ENCODE measurements at places on chromosomes 2 and 18.

GRCh38 chr2:189570570-189571031 is 10.0 kb downstream of the SLC40A1 start:
- DNase-seq: no peak

DNA sequence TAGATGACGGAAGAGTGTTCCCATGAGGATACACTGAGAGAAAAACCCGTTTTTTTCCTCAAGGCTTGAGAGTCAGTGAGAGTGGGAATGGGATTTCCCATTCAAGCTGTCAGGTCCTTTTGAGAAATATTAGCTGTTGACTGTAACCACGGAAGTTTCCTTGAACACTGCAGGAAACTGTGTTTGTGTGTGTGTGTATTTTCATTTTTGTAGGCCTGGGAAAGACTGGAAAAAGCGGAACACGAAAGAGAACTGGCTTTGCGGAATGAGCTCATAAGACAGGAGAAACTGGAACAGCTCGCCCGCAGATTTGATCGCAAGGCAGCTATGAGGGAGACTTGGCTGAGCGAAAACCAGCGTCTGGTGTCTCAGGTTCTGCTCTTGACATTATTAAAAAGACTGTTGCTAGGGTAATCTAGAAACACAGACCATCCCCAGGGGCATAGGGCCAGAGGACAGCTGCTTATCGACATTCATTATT is 98.8 kb upstream of the EML6 start:
- DNase-seq: no peak

- no peak for DNase-seq
These were observed 98.9 kb upstream of the SH3BP4 start for GRCh38 chr2:234852941-234853340.

DNA sequence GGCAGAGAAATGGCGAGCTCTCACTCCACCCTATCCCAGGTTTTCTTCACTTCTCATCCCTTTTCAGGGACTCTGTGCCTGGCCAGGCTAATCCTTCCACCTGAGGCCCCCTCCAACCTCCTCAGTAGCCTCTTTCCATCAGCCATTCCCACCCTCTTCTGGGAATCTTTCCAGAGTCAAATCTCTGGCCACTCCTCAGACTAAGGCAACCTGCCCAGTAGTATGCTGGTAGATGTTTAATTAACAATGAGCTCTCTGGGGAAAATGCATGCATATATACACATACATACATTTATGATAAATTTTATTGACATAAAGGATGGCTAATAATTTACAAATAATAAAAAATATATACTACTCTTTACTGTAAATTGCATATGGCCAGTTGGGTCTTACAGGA is 11.4 kb upstream of the ASPRV1 start:
- DNase-seq: no peak

- no peak for DNase-seq
These were observed 27.2 kb downstream of the PXDN start for GRCh38 chr2:1717113-1717512.

GRCh38 chr2:43010438-43011157 is 215.8 kb downstream of the ZFP36L2 start:
- no peak for DNase-seq

DNA sequence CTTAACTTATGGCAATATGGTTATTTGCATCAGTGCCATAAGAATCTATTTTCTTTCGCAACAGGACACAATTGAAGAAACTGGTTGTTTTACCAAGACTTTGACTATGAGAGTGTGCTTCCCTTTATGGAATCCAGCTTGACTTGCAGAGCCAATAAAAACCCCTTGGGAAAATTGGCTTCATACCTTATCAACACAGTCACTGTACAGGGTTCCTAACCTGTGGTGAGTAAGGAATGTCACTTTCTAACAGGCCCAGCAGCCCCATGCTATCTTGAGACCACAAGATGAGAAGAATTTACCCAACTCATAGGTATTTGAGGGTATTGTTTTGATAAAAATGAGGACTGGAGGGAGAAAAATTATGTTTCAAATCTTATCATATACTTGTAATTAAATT is 418.5 kb upstream of the MAP2 start:
- DNase-seq: no peak

GRCh38 chr2:109663721-109664120 is 49.6 kb downstream of the SOWAHC start:
- no peak for DNase-seq

GRCh38 chr2:68943581-68944568 is 8.8 kb downstream of the GKN2 start:
- DNase-seq: no peak

- DNase-seq: no peak
These were observed 13.1 kb upstream of the ACTR3 start for GRCh38 chr2:113876503-113877387.

DNA sequence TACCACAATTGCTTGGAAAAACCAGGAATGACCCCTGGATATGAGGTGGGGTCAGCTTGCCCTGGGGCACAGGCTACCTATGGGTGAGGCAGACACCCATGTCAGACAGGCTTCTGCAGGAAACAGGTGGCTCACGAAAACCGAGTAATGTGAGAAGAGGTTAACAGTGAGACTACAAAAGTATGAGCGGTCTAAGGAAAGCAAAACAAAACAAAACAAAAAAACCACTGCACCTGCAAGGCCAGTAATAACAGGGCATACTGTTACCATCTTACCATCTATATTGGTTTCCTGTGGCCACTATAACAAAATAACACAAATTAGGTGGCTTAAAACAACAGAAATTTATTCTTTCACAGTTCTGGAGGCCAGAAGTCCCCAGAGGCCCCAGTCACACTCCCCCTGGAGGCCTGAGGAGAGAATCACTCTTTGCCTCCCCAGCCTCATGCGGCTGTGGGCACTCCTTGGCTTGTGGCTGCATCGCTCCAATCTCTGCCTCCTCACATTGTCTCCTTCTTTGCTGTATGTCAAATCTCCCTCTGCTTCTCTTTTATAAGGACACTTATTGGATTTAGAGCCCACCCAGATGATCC is 86.6 kb upstream of the EPC2 start:
- DNase-seq: no peak

GRCh38 chr2:178521304-178522150 is 41.3 kb downstream of the PLEKHA3 start:
- DNase-seq: no peak

DNA sequence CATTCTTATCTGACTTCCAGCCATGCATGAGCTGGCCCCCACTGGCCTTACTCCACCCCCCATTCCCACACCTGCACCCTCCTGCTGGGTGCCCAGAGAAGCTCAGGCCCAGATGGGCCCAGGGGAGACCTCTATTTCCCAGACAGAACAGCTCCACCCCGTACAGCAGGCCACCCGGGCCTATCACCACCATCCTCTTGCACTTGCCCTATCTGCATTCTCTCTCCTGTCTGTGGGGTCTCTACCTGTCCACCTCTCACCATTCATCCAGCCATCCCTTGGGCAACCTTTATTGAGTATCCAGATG is 25.3 kb upstream of the TNS1 start:
- DNase-seq: no peak

DNA sequence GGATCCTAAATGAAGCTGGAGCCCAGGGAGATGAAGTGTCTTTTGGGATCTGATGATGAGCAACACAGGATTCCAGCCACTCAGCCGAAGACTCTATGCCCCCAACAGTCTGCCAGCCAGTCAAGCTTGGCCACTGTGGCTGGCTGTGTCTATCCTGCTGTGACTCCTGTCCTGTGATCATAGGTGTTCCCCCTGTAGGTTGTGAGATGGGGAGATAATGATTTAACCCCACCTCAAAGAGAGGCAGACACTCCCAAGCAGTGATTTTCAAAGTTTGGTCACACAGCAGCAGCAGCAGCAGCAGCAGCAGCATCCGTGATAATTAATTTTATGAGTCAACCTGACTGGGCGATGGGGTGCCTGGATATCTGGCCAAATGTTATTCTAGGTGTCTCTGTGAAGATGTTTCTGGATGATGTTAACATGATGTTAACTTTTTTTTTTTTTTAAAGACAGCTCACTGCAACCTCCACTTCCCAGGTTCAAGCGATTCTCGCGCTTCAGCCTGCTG is 21.4 kb upstream of the RHOB start:
- no peak for DNase-seq

DNA sequence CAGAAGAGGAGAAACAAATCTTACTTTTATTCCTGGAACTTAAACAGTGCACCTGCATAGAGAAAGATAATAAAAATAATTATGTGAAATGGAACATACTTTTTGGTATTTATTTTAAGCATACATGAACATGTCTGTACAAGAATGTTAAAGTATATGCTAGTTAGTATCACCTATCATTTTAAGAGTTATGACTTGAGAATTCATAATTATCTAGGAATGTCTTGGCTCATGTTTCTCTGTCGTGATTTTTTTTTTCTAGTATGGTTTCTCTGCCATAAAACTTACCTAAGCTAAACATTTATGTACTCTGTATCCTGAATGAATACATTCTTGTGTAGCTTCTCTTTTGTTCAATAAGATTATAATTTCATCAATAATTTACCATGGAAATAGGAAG is 4.2 kb downstream of the SERPINB7 start:
- DNase-seq: no peak

DNA sequence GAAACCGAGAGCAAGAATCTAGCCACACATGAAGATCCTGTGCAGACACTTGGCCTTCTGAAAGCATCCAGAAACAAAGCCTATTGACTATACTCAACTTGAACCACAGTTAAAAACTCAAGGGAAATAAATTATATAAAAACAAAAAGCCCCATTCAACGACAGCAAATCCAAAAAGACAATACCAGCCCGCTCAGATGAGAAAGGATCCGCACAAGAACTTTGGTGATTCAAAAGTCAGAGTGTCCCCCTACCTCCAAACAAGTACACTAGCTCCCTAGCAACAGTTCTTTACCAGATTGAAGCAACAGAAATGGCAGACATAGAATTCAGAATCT is 163.2 kb downstream of the WDPCP start:
- no peak for DNase-seq

GRCh38 chr2:151842830-151843690 is 14.8 kb upstream of the ARL5A start:
- no peak for DNase-seq

- DNase-seq: no peak
These were observed 102.6 kb upstream of the NDUFV2 start for GRCh38 chr18:8999872-9000271.

Measured in 8988T (cell line).